ENCODE measurements at places on chromosomes 6 and 20.
A peak's percentile ranks its signal among the peaks of the same experiment; 100 is the strongest.

DNA sequence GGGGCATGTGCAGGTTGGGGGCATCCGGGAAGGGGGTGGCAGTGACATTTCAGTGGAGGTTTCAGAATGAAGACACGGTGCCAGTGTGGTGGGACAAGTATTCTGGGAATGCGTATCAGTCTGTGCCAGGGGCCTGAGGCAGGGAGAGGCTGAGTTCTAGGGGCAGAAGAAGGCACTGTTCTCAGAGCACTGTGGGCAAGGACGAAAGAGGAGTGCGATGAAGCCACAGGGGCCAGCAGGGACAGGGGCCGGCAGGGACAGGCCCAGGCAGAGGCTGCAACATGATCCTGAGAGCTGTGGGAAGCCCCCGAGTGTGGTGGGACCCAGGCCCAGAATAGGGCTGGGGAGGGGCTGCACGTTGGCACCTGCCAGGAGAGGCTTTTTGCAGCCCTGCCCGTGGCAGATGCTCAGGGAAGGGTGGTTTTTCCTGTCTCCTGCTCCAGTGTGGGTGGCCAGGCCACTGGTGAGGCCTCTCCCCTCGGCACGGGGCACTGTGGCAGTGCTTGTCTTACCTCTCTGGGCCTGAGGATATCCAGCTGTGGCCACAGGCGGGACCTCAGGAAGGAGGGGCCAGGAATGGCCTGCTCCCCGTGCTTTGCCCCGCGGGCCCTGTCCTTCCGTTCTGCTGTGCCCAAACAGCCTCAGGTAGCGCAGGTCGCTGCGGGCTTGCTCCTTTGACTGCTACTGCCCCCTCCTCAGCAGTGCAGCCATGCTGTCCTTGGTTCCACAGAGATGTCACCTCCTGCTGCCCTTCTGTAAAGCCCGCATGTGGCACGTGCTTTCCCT is 10.0 kb downstream of the ENTPD6 start:
- DNase-seq = no peak

- no peak for DNase-seq
These were observed 137.3 kb downstream of the TMEM200A start for GRCh38 chr6:130503146-130503545.

DNA sequence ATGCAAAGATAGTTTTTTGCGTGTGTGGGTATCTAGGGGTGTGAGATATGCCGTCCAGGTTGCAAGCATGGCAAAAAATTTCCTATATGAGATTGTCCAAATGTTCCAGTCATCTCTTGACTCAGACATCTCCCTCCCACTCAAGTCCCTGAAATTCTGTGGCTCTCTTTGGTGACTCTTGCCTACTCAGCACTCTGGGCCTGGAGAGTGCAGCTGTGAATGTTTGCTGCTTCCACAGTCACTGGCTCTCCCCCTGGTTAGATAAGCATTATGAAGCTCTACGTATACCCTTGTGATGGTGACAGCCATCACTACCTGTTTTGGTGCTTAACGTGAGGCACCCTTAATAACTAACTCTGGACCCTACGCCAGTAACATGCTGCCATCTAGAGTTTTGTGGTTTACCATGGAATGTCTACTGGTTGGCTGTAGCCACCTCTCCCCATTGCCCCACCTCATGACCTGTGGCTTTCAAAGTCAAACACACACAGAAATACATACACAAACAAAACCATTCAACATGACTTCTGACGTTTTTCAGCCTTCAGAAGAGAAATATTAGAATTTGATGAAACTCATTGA is 621.9 kb upstream of the CITED2 start:
- DNase-seq = no peak

GRCh38 chr6:21098744-21099143 is 494.8 kb upstream of the SOX4 start:
- DNase-seq = no peak

GRCh38 chr6:33295621-33296369 is 2.9 kb downstream of the RGL2 start:
- DNase-seq = no peak

GRCh38 chr6:12270551-12271230 is 19.5 kb upstream of the EDN1 start:
- DNase-seq = no peak

- DNase-seq = no peak
These were observed 5.6 kb downstream of the TAGAP start for GRCh38 chr6:159038914-159039884.

GRCh38 chr6:121093928-121094327 is 240.4 kb downstream of the TBC1D32 start:
- DNase-seq = no peak

DNA sequence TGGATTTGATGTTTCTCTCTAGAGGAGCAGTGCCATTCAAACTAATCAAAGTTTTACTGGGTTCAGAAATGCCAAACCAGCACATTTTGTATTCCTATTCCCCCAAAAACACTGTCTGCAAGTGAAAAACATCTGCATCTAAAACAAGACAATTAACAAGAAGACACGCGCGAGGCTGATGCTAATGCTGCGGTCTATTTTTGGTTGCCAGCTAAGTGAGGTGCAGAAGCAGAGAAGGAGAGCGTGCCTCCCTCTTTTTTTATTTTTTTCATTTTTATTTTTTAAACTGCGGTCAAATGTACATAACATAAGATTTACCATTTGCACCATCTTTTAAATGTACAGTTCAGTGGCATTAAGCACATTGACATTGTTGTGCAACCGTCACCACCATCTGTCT is 641.1 kb downstream of the DHX35 start:
- no peak for DNase-seq

GRCh38 chr6:84836366-84836765 is 72.0 kb upstream of the TBX18 start:
- DNase-seq = no peak

GRCh38 chr6:136990754-136991153 is 54.0 kb downstream of the IL20RA start:
- no peak for DNase-seq

DNA sequence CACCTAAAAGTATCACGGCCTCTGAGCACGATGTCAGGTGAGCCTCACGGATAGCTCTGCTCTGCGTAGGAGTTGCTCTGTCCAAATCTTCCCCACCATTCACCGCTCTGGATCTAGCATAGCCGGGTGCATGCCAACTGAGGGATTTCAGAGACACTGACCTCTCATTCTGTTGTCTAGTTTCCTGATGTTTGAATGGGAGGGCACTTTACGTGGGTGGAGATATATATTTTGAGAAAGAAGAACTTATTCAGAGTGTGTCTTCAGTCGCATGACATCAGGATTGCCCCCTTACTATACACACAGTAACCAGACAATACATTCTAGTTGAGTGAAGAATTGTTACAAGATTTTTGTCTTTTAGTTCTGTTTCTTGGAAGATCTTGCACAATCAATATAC is 96.5 kb upstream of the CITED2 start:
- no peak for DNase-seq

DNA sequence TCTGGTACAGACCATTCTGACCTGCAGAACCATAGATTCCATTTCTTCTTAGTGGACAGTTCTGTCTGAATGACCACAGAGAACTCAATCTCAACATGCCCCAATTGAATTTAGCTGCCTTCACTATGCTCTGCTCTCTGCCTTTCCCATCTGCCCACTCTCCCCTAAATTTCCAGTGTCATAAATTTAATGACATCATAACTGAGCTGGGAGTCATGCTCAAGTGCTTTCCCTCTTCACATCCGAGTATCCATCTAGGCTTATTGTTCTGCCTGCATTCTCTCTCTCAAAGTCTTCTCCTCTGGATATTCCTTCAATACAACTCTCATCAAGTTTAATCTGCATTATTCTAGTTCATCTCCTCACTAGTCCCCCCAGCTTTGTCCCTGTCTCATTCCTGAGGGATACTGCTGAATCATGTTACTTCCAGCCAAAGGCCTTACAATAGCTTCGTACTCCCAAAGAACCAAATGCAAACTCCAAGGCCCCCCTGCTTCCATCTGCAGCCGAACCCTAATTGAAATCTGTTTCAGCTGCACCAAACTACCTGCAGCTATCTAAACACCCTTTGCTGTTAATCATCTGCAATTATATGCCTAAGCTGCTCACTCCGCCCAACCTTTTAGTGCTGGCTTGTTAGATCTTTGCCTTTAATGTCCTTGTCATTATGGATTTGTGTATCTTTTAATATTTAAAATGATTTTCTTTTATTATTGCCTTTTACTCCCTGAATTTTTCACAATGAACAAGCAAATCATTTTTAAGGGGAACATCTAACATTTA is 46.1 kb downstream of the SLC35B3 start:
- DNase-seq = peak; percentile 99

DNA sequence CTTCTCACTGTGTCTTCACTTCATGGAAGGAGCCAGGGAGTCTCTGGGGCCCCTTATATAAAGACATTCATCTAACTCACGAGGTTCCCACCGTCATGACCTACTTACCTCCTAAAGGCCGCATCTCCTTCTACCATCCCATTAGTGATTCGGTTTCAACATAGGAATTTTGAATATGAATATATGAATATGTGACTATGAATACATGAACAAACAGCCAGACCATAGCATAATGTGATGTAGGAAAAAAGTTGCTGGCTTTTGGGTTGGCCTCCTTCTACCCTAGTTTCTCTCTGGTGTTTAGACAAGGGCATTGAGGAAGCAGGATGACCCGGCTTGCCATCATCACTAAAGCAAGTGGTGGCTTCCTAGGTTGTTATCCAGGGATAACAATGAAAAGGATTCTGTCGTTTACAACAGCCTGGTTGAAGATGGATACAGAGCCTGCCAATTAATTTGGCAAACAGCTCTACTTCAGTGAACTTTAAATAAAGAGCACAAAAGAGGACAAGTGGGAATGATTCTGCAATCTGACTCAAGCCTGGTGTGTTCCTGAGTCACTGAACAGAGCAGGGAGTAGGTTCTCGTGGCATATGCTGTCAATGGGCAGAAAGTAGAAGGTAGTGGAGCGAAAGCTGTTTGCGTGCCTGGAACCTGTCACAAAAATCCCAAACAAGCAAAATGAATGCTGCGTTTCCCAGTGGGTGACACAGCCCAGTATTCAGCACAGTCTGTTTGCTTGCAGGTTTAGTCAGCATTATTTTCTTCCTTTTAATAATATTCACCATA is 44.0 kb upstream of the DOK5 start:
- no peak for DNase-seq

DNA sequence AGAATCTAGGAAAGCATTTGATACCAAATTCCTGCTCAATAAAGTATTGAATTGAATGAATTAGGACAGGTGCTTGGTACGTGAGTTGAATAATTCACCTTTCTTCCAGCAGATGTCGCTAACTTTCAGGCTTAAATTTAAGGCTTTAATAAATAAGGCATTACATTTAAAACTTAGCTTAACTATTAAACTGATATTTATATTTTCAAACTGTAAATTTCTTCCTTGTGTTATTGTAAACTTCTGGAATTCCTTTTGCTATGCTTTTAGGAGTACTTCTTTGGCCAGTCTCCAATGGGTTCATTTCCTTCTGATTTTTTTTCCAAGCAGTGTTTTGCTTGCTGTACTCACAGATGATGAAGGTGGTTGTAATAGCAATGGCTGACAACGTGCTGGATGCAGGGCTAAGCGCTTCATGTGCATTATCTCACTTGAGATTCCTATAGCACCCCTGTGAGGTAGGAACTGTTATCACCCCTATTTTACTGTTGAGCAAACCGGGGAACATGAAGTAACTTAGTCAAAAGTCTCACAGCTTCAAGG is 71.3 kb upstream of the SLC2A12 start:
- peak; percentile 30 for DNase-seq

DNA sequence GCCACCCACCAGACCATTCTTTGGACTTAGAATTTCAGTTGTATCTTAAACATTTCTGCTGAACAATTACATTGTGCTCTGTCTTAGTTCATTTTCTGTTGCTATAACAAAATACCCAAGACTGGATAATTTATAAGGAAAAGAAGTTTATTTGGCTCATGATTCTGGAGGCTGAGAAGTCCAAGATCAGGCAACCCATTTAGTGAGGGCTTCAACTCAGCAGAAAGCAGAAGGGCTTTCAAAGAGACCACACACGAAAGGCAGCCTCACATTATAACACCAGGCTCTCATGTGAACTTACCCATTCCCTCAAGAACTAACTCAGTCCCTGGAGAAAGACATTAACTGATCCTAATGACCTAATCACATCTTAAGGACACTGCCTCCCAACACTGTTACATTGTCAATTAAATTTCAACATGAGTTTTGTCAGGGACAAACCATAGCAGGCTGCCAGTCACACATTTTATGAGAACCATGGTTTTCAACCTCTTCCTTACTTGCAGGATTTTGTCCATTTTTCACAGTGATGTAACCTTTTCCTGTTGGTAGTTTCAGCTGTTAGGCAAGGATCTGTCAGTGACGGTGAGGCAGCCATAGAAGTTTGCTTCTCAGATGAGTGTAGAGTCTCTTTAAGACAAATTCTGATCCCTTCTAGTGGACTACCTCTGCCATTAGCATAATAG is 399.6 kb upstream of the SOX4 start:
- DNase-seq = no peak

GRCh38 chr20:59018817-59019216 is 412 bp upstream of the TUBB1 start:
- DNase-seq = no peak

GRCh38 chr6:88365230-88365629 is 199.1 kb upstream of the CNR1 start:
- no peak for DNase-seq

DNA sequence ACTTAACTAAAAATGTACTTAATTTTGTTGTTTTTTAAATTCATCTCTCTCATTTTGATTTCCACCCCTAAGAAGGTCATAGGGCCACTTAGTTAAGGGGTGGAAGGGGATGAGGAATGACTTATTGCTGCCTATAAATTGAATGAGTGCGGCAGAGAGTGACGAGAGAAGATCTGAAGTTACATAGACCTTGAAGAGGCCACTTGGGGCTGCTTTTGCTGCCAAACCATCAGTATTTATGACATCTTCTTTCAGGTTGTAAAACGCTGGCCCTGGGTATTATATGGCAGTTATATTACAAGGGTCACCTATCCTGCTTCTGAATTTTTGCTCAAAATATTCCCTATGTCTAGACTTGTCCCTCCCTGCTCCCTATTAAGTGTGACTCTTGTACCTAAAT is 119.6 kb upstream of the RIMS1 start:
- DNase-seq = no peak

GRCh38 chr6:154916857-154917256 is 78.3 kb upstream of the TIAM2 start:
- no peak for DNase-seq

DNA sequence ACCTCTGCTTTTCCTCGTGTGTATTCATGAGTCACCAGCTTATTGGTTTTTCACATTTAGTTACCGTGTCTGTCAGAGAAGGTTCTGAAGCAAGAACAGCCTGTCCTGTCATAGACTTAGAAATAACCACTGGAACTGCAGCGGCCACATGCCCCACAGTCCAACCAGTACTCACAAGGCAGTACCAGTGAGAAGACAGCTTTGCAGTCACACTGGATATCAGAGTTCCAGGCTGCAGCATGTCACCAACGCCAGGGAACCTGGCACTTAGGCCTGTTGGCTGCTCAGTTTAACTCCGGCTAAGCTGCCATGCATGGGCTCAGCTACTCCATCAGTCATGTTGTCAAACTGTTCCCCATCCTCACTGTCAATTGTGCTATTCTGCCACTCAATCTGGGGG is 40.1 kb downstream of the ADNP start:
- DNase-seq = no peak

- DNase-seq = no peak
These were observed 586.6 kb downstream of the KIF16B start for GRCh38 chr20:15986690-15987089.

Measured in NCI-H2081 (cell line).